ENCODE measurements at places on chromosomes 7 and 10.

DNA sequence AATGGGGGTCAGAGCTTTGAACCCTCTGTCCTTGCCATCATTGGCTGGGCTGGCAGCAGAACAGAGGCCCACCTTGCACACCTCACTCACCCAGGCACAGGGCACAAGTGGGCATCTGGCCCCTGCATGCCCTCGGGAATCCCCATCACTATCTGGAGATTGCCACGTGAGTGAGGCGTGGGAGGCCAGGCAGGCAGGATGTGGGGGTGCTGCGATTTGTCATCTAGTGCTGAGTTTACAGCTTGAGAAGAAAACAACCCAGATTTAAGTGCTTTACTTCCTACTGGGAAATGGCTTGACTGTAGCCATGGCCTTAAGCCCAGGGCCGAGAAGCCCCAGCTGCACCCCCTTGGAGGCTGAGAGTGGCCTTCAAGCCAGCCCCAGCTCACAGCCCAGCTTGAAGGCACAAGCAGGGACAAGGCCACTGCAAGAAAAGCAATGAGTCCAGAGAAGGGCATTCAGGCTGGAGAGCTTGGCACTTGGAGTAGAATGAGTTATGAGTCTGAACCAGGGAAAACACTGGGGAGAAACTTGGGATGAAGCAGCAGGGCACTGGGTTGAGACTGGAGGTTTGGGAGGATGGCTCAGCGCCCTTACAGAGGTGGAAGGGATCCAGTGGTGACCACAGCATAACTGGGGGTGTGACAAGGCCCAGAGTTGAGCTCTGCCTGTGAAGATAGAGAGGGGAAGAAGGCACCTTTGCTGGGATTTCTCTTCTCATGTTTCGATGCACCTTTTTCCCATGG is 123.0 kb downstream of the CXCL12 start:
- DNase-seq: no peak

DNA sequence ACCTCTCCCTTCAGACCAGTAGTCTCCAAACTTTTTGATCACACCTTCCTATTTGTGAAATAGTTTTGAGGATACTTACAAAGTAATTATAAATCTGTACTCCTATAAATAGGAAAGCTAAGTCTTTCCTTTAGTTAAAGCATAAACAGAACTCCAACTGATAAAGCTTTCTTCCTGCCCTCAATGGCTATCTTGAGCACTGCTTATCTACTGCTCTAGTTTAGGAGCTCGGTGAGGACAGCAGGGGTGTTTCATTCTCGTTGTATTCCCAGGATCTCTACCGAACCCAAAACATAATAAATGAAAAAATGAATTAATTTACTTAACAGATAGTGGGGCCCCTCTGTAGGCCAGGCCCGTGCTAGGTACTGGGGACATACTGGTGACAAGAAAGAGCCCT is 17.7 kb downstream of the SORBS1 start:
- DNase-seq: no peak

- DNase-seq: no peak
These were observed 772 bp downstream of the SGMS1 start for GRCh38 chr10:50622706-50623662.

GRCh38 chr7:36690041-36690440 is 34.3 kb downstream of the AOAH start:
- no peak for DNase-seq
